ENCODE measurements at places on chromosomes 7 and 10.

GRCh38 chr7:131090886-131091692 is 236.6 kb upstream of the MKLN1 start:
- no peak for DNase-seq

DNA sequence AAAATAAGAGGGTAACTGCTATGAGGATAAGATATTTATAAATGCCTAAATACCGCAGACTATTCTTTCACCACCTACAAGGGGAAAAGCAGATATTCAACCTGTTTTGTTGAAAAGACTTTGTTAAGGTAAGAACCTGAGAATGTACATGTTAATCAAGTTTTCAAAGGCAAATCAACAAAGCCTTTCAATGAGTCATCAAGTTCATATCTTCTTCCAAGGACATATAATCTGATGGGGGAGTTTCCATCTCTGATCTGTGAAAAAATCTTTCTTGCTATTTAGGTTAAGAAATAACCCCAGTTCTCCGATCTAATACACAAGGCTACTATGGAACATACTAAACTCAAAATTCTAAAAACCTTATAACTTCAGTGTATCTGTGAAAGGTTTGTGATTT is 40.0 kb upstream of the ANLN start:
- no peak for DNase-seq

GRCh38 chr10:75754096-75754831 is 322.8 kb downstream of the LRMDA start:
- no peak for DNase-seq

- DNase-seq: no peak
Observed at GRCh38 chr10:122476333-122476695, 15.0 kb downstream of the HTRA1 start.

- DNase-seq: no peak
Observed at GRCh38 chr7:152661479-152661878, 14.5 kb downstream of the XRCC2 start.

GRCh38 chr10:27746397-27747095 is 927 bp upstream of the MKX start:
- DNase-seq: no peak

Measured in esophagus squamous epithelium (tissue), 5 donors.